ENCODE measurements at places on chromosomes 3 and 15.

- peak; percentile 94 for DNase-seq
These were observed at the start of gene TATDN2 for GRCh38 chr3:10248184-10248983. TSS of gene TATDN2 (plus strand) at chr3:10248459. CDS start at chr3:10249201, 742 bp downstream.

GRCh38 chr15:63310646-63311045 lies 33.2 kb downstream of the APH1B start:
- DNase-seq: no peak

- DNase-seq: no peak
These were observed 161.8 kb upstream of the BFSP2 start for GRCh38 chr3:133238015-133238414.

GRCh38 chr15:70266412-70267121 lies 168.8 kb upstream of the TLE3 start:
- no peak for DNase-seq

GRCh38 chr3:181613813-181614212 lies 97.9 kb upstream of the SOX2 start:
- no peak for DNase-seq

- DNase-seq: no peak
These were observed 2.6 kb downstream of the ZBTB47 start for GRCh38 chr3:42655980-42656679.

DNA sequence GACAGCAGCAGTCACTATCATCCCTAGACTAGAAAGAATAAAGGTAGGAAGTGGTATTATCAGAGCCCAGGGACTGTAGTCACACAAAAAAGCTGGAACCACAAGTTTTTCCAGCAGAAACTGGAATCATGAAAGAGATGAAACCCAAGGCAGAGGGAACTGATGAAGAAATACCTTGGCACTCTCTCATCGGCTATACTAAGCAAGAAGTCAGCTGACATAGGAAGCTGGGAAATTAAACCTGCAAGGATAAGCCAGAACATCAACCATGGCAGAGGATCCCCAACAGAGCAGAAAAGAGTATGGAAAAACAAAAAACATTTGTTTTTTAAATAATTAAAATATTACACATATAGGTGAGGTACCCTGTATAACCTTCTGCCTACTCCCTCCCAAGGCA lies 86.5 kb downstream of the AQR start:
- DNase-seq: no peak

DNA sequence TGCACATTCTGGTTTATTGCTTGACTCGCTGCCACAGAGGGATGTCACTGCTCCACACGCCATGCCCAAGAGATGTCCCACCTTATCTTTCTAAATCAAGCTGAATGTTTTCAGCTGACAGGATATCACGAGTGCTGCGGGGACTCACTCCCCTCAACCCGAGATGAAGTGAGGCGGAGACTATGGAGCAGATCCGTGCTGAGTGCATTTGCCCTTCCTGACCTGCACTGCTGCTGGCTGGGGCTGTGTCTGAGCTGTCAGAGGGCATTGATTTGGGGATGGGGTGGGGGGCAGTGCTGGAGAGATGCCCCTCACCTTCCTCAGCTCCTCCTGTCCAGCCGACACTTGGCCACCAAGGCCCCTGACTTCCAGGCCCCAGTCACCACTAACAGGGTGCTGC lies 40.5 kb upstream of the CSPG4 start:
- no peak for DNase-seq

DNA sequence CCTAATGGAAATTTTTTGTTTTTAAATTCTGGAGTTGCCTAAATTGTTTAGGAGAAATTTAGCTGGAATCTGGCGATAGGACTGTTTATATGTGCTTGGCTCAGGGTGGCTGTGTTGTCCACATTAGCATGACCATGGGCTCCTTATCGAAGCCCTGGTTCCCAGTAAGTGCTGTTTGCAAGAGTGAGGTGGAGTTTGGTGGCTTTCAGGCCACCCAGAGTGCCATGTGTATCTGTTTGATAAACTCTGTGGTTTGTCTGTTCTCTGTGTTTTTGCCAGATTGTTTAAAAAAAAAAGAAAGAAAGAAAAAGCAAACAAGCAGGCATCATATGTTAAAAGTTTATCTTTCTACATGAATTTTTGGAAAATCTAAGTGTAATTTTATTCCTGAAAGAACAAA lies 51.5 kb downstream of the PLCL2 start:
- DNase-seq: no peak

GRCh38 chr3:187773233-187774184 lies 28.2 kb upstream of the BCL6 start:
- no peak for DNase-seq

DNA sequence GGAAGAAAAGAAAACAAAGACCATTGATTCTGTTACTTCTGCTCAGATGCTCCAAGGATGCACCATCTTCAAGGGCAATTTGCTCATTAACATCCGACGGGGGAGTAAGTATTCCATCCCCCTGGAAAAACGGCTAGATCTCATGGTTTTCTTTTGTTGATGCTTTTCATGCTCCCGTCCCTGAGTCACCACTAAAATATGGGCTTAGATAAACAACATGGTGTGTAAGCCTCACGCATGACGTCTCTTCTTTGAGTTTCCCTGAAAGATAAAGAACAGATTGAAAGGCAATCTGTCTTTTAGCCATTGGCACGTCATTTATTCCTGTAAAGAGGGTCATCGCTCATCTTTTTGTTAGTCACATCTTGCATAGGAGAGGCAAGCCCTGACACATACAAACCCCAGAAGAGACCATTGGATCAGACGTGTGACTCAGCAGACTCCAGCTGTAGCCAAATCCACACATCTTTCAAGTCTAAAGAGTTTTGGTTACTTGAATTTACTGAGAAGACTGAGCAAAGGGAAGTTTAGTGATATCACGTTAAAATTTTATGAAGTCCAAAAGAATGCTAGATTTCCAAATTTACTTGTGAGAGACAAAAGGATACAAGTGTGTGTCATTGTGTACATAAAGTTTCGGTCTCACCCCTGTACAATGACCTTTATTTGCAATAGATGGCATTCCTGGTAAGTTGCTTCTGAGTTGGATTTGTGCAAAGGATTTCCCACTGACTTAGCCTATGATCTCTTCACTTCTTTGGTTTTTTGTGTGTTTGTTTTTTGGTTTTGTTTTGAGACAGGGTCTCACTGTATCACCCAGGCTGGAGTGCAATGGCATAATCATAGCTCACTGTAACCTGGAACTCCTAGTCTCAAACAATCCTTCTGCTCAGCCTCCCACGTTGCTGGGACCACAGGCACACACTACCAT lies 110.5 kb downstream of the PGPEP1L start:
- no peak for DNase-seq

DNA sequence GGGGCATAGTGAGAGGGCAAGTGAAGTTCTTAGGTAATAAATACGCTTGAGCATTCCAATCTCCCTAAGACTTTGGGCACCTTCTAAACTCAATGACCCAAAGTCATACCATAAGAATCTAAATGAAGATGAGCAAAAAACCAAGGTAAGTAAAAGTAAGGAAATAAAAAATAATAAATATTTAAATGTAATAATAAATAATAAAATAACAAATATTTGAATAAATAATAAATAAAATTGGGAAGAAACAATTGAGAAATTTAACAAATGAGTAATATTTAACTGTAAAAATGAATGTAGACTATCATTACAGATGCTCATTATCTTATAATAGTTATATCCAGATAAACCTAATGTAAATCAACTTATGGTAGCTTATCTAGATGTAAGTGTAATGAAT lies 391.7 kb downstream of the WDR72 start:
- DNase-seq: no peak

DNA sequence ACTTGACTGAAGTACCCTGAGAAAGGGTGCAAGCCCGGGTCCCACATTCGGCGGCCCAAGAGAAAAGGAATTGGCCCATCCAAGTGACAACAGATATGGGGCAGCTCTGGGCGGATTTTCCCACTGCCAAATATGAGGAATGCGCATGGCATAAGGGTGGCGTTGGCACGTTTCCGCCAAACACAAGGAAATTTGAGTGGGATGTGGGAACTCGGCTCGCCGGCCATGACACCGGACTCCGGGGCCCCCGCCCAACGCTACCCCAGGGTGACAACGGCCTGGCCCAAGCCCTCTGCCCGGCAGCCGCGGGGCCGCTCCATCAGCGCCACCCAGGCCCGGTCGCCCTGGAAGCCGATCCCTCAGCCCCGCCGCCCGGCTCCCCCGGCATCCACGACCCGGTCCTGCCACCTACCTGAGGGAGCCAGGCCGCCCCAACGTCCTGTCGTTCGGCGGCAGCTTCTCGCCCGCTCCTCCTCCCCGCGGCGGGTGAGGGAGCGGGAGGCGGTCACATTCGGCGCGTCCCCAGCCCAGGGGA lies 449 bp downstream of the RAF1 start:
- DNase-seq: no peak

DNA sequence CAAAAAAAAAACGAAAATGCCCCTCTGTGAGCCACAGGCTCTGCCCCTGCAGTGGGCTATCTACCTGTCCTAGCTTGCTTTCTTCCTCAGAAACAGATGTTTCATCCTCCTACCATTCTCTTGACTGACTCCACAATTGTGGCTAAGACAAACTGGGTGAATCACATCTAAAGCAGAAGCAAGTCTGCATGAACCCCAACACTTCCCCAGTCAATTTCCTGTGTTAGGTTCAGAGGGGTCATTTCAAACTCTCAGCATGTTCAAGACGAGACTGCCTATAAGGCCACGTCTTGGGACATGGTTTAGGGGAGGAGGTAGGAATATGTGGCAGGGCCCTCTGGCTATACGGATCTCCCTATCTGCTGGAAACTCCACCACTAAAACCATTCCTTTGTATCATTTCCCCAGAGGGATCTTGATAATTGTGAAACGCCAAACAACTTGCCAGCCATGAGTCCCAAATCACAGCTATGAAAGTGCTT lies 28.6 kb upstream of the ANKDD1A start:
- DNase-seq: no peak

- no peak for DNase-seq
These were observed 204.0 kb upstream of the WNT5A start for GRCh38 chr3:55691141-55691540.

DNA sequence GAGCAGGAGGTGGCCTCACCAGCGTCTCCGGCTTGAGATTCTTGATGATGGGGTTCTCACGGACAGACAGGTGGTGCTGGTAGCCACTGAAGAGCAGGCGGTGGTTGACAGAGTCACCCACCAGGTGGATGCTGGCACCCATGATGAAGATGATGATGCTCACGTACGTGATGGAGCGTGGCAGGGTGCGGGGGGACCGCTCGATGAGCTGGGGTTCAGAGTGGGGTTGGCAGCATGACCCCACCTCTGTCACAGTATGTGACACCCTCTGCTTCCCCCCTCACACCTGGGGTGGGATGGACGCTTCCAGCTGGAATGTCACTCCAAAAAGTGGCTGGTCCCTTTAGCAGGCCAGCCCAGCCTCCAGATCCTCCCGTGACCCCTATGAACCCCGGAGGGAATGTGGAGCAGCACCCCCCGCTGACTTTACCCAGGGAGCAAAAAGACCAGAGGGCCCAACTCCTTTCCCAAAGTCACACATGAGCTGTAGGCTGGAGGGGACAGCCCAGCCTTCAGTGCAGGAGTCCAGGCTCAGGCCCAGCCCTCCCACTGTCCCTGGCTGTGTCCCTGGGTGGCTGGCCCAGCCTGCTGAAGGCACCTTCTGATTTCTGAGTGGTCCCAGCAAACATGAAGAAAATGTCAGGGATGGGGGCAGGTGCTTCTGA lies 6.7 kb upstream of the CALML4 start:
- DNase-seq: no peak

GRCh38 chr15:39188930-39189329 lies 391.9 kb upstream of the THBS1 start:
- DNase-seq: no peak

GRCh38 chr15:64763021-64763420 lies 12.4 kb downstream of the RBPMS2 start:
- DNase-seq: no peak

DNA sequence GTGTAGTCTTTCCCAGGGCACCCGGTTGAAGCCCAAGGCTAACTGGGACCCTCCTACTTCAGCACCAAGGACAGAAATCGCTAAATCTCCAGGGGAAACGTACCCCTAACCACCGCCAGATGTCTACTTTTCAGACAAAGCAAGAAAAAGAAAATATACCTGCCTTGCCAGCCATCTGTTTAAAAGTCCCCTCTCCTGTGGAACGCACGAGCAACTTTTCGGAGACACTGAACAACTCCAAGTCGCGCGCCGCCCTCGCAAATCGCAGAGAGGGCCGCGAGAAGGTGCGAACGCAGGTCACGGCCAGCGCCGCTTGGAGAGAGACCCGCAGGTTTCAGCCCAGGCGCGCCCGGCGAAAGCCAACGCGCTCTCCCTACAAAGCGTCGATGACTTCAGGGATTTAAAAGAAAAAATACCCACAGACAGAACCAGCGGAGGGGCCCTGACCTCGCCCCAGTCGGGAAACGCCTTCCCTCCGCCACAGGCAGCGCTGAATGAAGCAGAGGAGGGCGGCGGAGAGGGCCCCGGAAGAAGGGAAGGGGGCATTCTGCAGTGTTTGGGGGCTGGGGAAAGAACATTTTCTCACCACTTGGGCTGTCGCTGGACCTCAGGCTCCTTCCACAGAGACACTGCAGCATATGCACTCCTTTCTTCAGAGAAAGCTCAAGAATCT lies 213.1 kb downstream of the FGF12 start:
- peak; percentile 29 for DNase-seq

- no peak for DNase-seq
These were observed 76.4 kb downstream of the CHRNA7 start for GRCh38 chr15:32106401-32107381.

GRCh38 chr3:172094621-172095557 lies 55.5 kb downstream of the FNDC3B start:
- peak; percentile 42 for DNase-seq

DNA sequence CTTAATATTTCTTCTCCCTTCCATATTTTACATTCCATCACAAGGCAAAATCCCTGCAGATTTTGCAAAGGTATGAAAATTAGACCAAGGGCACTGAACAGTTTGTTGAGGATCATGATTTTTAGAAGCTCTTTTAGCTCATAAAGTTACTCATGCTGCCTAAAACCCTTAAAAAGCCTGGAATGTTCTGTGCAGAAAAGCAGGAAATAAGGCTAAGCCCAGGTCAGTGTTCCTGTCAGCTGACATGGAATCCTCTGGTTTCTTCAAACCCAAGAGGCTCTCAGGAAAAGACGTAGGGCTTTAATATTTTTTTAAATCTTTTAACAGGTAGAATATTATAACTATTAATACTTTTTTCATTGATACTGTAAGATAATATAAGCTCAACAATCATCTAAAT lies 8.2 kb downstream of the CBLB start:
- DNase-seq: no peak

GRCh38 chr3:34504775-34505174 lies 706.3 kb downstream of the PDCD6IP start:
- DNase-seq: no peak

GRCh38 chr3:159974-160373 lies 36.6 kb upstream of the CHL1 start:
- DNase-seq: no peak

GRCh38 chr3:48804930-48805329 lies 42.7 kb downstream of the PRKAR2A start:
- no peak for DNase-seq

GRCh38 chr3:14145670-14146380 lies 21.0 kb downstream of the TMEM43 start:
- no peak for DNase-seq

DNA sequence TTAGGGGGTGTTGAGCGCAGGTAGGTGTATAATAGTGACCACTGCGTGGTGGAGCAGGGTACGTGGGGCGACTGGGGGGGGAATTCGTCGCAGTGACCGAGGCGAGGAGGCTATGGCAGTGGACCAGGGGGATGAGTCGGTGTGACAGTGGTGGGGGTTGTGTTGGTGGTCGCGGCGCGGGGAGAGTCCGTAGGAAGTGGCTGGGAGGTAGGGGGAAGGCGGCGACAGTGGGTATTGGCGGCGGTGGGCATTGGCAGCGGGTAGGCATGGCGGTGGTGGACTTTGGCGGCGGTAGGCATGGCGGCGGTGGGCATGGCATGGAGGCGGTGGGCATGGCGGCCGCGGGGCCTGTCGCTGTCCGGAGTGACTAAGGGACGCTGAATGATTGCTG lies 739 bp downstream of the SNRPN start:
- no peak for DNase-seq

Measured in WERI-Rb-1 (cell line).